Activated CD4-positive, CD25-positive, alpha-beta regulatory T cell treated with anti-CD3 and anti-CD28 coated beads, Interleukin-2, amount 50 U/mL, for 16 hours (primary cell): ENCODE measurements at places on chromosomes 6 and 20.

- no peak for DNase-seq
Measured at GRCh38 chr6:170030821-170031471, 259.9 kb downstream of the DLL1 start.

- DNase-seq = no peak
Measured at GRCh38 chr6:110328259-110328658, 29.9 kb downstream of the METTL24 start.

DNA sequence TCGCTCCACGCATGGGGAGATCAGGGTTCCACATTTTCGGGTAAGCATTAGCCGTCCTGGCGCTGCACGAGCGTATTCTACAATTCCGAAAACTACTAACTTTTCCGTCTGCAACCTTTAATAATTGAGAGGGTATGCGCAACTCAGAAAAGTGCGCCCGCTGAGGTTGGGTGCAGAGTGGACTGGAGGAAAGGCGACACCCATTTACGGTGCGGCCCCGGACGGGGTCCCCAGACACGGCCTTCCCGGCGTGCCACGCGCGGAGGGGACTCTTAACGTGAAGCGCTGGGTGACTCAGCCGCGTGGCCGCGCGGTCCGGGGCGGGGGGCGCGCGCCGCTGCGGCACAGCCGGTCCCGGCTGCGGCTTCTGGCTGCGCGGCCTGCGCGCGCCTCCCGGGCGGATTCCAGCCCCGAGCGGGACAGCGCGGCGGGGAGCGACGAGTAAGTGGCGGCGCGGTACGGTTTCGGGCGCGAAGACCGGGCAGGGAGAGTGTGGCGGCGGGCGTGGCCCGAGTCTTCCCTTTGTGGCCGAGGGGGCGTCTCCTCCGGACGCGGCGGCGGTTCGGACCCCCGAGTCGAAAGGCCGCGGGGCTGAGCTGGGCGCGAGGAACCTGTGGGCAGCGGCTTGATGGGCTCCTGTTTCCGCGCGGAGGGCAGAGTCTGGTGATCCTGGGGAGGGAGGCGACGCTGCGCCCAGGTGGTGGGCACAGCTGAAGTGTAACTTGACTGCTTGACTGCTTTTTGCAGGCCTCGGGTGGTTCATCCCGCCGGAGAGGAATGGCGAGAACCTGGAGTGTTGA lies at the start of the genes KCTD20 and PXT1:
Gene KCTD20, plus strand, starts transcription at position 330 of the 800 bp plus-strand sequence. CDS start 27,098 bp downstream, outside the sequence.
Gene PXT1, minus strand, starts transcription at position 184 of the 800 bp plus-strand sequence. CDS start 16,772 bp downstream, outside the sequence.
- peak; percentile 70 for DNase-seq

DNA sequence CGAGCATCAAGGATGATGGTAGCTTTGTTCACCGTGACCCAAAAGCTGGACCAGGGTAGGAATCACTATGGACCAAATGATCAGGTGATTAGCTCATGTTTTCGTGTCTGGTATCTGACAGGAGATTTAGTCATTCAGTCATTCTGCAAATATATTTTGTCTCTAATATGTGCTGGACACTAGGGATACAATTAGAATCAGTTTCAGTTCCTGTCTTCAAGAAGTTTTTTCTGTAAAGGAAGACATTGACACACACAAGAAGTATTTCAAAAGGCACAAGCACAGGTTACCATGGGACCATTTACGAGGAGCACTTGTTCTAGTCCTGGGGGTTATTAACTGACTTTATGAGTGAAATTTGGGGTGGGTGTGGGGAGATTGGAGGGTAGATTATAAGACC lies 244.9 kb downstream of the HIVEP2 start:
- no peak for DNase-seq

- no peak for DNase-seq
Measured at GRCh38 chr6:80480421-80481157, 374.1 kb downstream of the BCKDHB start.

DNA sequence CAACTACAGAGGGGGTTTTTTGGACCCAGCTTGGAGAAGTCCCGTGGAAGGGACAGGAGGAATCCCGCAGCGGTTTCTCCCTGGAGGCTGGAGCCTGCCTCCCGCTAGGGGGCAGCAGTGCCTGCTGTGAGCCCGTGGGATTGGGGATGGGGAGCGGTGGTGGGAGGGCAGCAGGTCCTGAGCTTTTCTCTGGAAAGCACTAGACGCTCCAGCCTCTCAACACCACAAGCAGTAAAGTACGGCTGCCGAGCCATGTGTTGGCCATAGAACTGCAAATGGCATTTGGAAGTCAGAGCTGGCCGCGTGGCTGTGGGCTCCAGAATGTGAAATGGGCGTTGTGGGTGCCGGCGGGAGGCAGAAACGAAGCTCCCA lies 47.8 kb downstream of the GMPR start:
- DNase-seq = no peak

DNA sequence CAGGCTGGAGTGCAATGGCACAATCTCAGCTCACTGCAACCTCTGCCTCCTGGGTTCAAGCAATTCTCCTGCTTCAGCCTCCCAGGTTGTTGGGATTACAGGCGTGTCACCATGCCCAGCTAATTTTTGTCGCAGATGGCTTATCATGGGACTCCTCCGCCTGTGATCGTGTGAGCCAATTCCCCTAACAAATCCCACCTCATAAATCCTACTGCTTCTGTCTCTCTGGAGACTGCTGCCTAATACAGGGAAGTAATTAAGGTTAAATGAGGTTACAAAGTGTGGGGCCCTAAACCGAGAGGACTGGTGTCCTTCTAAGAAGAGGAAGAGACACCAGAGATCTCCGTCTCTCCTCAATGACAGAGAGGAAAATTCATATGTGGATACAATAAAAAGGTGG lies 52.0 kb downstream of the TRPC4AP start:
- no peak for DNase-seq

GRCh38 chr6:39876826-39877225 lies 57.4 kb downstream of the MOCS1 start:
- no peak for DNase-seq

DNA sequence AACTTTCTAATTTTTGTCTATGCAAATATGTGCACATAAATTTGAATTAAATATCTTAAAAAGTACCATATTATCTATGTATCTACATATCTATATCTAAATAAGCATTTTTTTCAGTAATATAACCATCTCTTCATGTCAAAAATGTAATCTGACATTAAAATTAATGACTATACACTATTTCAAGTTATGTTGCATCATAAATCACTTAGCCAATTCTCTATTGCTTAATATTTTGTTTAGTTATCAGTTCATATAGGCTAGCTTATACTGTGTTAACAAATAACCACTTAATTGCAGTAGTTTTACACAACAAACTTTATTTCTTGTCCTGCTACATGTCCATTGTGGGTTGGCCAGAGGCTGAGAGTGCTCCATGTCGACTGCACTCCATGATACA lies 360.8 kb downstream of the EPM2A start:
- no peak for DNase-seq

GRCh38 chr6:163646133-163646532 lies 231.6 kb downstream of the QKI start:
- DNase-seq = no peak

- no peak for DNase-seq
Measured at GRCh38 chr6:39086294-39086693, 28.7 kb downstream of the SAYSD1 start.

GRCh38 chr20:42974347-42974746 lies 215.4 kb downstream of the PTPRT start:
- no peak for DNase-seq

DNA sequence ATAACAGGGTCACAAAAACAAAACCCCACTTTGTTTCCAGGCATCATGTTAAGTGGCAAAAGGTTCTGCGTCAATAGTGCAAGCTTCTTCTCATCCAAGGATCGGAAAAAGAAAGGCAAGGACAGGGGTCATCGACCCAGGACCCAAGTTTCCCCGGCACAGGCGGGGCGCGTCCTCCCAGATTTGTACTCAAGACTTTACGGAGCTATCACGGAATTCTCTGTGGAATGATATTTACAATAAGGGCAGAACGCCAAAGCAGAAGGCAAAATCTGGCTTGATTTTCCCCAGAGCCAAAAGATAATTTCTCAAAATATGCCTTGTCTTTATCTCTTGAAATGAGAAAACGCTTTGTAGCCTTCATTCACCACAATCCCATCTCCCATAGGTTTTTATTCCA lies 25.5 kb downstream of the PDE10A start:
- no peak for DNase-seq

- no peak for DNase-seq
Measured at GRCh38 chr20:32563311-32564272, 21.5 kb downstream of the NOL4L start.

DNA sequence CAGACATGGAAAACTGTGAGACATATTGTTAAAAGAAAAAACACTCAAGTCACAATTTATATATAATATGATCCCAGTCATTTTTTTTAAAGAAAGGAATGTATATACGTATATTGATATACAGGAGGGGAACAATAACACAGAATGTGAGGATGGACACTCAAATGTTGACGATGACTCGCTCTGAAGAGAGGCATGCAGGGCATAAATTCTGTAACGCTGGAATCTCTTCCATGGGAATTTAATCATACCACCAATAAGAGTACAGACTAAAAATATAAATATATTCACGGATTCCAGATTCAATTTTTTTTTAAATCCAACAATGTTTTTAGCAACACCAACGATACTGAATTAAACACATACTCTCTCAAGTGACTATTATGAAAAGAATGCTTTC lies 106.9 kb upstream of the CCDC28A start:
- no peak for DNase-seq
